ENCODE measurements at places on chromosomes 7 and 10.

DNA sequence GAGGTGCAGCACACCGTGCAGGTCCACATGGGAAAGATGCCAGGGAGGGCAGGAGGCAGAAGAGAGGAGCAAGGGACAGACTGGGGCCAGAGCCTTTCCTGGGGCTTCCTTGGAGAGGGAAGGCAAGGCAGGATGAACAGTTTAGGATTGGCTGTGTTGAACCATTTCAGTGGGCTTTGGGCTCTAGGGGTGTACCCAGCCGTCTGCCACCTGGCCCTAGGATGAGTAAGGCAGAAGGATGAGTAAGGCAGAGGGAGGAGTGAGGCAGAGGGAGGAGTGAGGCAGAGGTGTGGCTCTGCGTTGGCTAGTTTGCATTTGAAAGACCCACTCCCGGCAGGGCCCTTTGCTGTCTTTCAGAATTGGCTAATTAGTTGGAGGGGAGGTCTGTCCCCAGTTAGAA, 31.5 kb upstream of the PRF1 start:
- ATAC-seq = no peak

DNA sequence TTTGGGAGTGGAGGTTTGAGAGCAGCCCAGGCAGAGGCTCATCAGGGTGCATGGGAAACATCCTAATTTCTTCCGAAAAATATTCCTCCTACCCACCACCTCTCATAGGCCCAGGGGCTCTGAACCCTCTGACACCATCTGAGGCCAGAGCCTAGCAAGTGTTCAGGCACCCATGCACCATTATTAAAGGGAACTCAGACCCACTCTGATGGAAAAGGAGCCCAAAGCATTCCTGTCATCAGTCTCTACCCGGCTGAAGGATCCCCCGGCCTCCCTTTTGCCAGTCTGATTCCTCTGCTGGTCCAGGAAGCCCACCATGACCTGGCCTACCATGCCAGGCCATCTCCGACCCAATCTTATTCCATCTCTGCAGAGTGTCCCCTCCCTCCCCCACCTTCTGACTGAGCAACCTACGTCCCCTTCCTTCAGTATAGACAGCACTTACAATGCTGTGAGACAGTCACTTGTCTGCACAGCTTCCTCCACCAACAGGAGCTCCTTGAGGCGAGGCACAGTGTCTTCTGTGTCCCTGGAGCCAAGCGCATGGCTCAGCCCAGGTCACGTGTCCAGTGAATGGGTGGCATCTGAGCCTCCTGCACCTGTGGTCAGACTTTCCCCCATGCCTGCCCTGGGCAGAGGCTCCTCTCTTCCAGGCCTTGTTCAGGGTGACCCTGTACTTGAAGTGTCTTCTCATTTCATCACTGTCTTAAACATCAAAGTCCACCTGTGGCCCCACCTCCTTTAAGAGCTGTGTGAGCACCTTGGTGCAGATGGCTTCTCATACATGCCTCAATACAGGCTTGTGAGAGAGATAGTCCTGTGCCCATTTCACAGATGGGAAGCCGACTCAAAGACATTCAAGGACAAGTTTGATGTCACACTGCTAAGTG, 889 bp upstream of the GPR15LG start:
- no peak for ATAC-seq

DNA sequence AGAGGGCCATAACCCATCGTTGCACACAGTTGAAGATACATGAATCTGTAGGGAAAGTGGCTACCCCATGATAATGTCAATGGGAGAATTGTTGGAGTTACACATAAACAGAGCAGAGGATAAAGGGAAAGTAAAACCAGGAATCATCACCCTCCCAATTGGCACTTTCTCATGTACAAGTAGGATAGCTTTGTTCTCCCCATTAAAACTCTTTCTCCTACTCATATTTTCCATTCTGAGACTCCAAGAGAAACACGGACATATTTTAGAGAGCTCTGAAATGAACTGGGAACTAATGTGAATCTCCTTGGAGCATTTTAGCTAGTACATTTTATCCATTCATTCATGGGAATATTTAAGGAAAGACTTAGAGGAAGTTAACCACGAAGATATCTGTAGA, 17.2 kb upstream of the LRRC17 start:
- ATAC-seq = no peak

- ATAC-seq = no peak
These were observed 68.7 kb upstream of the KLF6 start for GRCh38 chr10:3853547-3854303.

- ATAC-seq = peak; percentile 92
These were observed 438 bp downstream of the BCL7B start for GRCh38 chr7:73557108-73557396.

DNA sequence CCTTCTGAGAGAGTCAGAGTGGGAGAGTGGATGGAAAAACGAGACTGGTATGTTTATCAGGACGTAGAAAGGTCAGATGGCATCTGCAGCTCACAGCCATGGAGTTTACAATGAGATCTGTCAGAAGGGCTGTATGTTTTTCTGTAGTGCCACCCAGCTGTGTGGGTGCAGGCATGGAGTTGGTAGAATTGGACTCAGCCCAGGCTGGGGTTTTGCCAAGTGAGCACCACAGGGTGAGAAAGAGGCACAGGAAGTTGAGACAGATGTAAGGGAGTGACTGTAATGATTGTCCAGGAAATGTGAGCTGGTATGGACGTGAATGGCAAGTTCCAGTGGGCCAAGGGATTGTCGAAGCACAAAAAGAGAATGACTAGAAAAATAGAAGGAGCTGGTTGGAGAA, 9.1 kb upstream of the ZYX start:
- peak; percentile 34 for ATAC-seq

DNA sequence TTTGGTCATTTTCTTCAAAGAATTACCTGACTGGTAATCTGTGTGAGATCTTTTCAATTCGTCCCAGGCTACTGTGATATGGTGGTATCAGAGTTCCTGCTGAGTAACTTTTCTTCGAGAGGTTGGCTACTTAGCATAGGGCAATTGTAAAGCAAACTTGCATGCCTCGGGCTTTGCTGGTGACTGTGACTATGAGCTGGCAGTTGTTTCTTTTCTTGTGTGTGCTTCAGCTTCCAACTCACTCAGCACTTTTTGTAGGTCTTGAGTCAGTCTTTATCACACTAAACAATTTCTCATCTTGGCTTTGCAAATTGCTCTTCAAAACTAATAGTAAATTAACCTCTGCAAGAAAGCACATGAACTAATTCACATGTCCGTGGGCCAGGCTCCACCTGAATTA, 44.3 kb downstream of the PRR15 start:
- no peak for ATAC-seq

DNA sequence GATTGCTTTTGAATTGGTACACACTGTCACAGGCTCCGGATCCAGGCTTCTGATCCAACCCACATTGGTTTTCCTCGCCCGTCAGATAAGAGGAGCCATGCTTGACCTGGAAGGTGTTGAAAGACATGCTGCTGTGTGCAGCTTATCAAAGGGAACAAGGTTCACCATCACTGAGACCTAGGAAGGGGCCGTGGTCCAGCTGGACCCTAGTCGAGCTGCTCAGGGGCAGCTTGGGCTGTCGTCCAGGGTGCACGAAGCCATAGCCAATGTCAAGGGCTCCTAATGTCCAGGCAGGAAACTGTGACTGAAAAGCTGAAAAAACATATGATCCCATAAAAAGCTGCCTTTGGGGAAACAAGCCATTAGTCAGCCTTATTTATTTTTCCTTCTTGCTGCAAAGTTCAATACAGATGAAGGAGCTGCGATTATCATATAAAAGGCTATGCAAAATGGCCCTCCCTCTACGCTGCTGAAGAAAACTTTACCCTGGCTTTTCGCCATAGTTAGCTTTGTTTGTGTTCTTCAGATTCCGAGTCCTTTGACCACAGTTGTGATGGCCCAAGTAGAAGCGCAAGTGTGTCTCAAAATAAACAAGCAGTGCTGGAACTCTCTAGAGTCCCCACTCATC, 118.0 kb downstream of the CREB5 start:
- ATAC-seq = no peak

- no peak for ATAC-seq
These were observed 166.8 kb upstream of the HABP2 start for GRCh38 chr10:113386005-113386404.

- peak; percentile 96 for ATAC-seq
These were observed 119.8 kb downstream of the NKX6-2 start for GRCh38 chr10:132665946-132666704.

DNA sequence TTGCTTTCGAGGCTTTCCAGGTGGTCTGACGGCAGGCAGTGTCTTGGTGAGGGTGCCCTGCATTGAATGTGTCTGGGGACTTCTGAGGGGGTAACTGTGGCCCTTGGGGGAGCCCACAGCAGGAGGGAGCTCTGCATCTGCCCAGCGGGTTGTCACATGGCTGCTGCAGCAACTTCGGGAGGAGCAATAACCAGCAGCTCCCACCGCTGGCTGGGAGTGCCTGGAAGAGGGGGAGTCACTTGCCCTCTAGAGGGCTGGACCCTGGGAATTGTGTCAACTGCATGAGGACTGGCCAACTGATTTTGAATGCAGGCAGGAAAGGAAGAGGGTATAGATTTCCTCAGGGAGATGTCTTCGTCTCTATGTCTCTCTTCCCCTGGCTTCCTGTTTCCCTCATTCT, 26.4 kb downstream of the C10orf120 start:
- ATAC-seq = no peak

DNA sequence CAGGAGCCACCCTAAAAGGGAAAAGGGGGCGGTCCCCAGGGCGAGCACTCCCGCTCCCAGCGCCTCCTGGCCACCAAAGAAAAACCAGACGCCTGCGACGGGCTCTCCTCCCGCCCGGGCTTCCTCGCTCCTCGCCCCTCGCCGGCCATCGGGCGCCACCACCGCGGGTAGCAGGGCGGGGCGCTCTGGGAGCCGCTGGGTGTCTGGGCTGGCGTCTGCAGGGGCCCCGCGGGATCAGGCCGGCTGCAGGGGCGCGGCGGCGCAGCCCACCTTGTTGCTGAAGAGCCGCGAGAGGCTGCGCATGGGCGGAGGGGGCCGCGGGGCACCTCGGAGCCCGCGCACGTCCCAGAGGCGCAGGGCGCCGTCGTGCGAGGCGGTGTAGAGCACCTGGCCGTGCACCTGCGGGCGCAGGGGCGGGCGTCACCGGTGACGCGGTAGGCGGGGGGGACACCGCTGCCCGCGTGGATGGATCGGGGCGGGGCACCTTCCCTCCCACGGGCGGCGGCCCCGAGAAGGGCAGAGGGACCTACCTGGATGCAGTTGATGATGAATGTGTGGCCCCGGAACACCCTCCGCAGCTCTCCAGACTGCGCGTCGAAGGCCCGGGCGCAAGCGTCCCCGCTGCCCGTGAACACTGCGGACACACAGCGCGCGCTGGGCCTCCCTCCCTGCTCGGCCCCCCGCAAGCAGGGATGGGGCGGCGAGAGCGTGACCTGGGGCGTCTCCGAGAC, 28.3 kb downstream of the WDR86 start:
- ATAC-seq = peak; percentile 30

DNA sequence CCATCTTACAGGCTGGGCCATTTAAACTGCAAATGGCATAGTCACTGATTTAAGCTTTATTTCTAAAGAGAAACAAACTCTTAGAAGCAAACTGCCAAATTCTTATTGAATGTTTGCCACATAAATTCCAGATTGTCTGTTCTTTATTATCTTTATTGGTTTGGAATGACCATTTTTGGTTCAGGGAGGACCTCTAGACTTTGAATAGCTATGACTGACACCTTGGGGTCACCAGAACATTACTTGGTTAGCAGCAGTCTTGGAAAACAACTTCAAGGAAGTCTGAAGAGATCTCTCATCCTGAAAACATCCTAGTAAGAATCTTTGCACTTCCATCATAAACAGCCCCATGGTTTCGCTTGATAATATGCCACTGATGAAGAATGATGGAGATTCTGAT, 197.1 kb downstream of the SUGCT start:
- no peak for ATAC-seq

DNA sequence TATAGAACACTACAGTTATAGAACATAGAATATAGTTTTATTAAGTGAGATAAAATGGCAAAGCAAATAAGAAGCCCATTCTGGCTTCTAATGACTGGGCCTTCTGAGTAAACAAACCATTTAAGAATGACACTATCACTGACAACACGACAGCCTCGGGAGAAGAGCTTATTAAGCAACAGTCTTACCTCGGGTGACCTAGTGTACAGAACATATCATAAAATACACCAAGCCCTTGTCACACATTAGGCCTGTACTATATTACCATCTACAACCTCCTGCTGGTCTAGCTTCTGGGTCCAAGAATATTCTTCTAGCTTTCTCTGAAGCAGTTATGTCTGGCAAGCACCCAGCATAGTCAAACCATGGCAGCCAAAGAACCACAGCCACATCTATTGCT, 32.0 kb downstream of the CCDC186 start:
- no peak for ATAC-seq

DNA sequence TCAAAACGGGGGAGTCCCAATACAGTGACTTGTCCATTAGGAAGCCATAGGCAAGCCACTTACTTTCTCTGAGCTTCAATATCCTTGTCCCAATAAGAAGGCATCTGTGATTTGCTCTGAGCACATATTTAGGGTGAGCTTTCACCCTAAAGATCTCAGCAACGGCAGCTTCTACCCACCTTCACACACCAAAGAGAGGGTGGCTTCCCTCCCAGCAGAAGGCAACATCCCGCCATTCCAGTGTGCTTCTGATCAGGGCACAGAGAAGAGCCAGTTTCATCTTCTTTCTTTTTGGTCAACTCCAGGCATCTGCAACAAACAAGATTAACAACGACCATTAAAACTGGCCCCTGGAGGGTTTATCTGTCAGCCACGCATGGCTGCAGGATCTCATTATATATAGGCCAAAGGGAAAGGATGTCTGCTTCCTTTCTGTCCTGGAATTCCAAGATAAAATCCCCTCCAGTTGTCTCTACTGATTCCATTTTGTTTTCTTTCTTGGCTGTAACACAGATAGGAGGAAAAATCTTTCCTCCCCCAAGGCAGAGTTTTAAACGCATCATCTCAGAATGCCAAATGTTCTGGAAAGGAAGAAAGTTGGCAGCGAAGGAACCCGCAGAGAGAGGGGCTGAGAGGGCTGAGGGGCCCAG, 491 bp upstream of the SH2D4B start:
- no peak for ATAC-seq

DNA sequence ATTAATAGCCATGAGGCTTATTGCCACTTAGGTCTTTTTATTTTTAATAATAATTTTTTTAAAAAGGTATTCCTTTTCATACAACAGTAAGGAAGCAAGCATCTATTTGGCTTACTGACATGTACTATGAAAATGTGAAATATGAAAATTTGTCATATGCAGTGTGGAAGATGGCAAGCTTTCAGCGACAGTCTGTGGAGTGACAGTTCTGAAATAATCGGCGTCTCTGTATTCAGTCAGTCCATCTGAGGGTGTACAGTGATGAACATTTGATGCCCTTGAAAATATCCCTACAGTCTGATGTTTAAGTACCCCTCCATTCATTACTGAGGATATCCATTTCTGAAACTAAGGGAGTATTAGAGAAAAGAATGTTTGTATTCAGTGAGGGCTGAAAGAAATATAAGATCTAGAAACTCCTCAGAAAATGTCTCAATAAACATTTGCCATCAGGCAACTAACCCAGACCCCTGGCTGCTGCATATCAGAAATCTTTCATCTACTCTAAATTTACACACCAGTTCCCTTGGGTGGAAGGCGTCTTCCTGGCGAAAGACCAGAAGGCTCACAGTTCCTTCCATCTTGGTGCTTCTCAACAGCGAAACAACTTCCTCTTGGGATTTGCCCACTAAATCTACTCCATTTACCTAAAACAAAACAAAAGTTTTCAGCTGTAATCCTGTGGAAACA, 440.6 kb downstream of the PARD3 start:
- no peak for ATAC-seq

All from activated CD4-positive, CD25-positive, alpha-beta regulatory T cell treated with anti-CD3 and anti-CD28 coated beads, Interleukin-2, amount 50 U/mL, for 24 hours (primary cell).